ENCODE measurements at places on chromosomes 4 and X.
A peak's percentile ranks its signal among the peaks of the same experiment; 100 is the strongest.

DNA sequence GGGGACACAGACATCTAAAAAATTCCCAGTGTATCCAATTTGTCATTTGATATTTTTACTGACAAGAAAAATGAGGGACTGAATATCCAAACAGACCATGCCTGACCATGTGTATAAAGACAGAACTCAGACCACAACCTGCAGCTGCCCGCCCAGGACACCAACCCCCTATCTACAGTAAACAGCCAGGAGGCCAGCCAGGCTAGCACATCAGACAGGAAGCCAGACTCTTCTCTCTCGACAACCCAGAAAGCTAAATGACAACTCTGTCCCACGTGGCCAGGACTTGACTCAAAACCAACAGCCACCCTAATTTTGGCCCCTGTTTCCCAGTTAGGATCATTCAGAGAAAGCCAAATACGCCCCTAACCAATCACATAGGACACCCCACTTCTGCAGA, 15.1 kb downstream of the AFAP1 start:
- DNase-seq: no peak

GRCh38 chrX:112672788-112673560, 6.8 kb downstream of the LHFPL1 start:
- DNase-seq: no peak

DNA sequence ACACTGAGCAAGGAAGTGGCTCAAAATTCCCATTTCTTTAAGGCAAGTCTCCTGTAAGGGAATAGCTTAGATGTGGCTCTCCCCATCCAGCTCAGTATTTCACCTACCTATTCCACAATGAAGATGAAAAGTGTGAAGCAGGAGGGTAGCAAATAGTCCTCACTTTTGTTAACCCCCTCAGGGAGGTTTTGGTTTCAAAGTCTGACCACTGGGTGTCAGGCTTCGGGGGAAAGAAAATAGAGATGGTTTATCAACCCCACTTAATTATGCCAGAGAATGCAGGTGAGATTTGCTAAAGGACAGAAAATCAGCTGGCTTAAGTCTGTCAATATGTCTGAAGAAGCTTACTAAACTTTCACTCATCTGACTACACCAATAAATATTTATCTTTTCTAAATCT, 69.5 kb downstream of the DHX15 start:
- no peak for DNase-seq

DNA sequence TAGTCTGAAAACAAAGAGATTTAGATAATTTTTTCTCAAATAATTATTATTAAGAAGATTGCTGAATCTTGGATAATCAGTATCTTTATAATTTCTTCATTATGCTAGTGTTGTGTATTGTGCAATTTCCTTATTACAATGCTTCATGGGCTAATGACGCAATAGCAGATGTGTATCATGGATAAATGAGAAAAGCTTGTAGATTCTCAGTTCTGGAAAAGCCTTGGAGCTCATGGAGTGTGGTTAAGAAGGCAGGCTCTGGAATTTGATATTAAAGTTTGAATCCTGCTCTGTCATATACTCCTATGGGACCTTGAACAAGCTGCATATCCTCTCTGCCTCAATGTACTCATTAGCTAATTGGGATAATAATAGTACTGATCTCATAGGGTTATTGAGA, 18.9 kb upstream of the CXCL8 start:
- no peak for DNase-seq

- no peak for DNase-seq
Observed at GRCh38 chrX:102491766-102492165, 20.2 kb upstream of the TCP11X2 start.

- no peak for DNase-seq
Observed at GRCh38 chr4:35105486-35105885, 1138.8 kb downstream of the ARAP2 start.

GRCh38 chrX:79084923-79085322, 59.6 kb upstream of the GPR174 start:
- no peak for DNase-seq

GRCh38 chr4:101527188-101527587, 179.9 kb upstream of the PPP3CA start:
- DNase-seq: no peak

- DNase-seq: peak; percentile 21
Observed at GRCh38 chrX:107324493-107325310, 118.3 kb downstream of the DNAAF6 start.

- no peak for DNase-seq
Observed at GRCh38 chrX:118562582-118563164, 67.1 kb downstream of the DOCK11 start.

DNA sequence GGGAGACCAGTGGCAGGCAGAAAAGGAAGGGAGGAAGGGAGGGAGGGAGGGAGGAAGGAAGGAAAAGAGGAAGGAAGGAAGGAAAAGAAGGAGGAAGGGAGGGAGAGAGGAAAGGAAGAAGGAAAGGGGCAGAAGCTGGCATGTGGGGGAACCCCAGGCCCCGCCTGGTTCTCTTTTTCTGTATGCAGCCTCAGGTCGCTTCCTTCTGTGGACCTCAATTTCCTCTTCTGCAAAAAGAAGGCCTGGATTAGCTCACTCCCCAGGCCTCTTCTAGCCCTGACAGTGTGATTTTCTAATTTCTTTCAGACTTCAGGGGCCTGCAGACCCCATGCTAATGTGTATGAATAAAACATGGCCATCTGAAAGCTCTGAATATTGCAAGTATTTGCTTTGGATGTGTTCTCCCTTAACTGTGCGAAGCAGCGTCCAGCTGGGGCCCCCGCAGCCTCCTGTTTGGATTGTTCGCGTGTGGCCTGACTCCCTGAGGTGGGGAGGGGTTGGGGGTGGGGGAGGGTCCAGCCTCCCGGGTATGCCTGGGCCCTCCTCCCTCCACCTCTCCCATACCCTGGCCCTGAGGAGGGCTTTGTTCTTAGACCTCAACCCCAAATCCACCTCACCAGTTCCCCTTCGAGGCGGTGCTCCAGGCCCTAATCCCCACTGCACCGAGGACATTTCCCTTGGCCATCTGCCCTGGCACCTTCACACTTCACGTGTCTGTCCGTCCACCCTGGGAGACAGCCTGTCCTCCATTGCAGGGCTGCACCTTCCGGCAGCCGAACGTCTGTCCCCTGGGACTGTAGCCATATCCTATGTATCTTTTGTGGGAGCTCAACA, 199.9 kb upstream of the ATP6AP2 start:
- DNase-seq: no peak

DNA sequence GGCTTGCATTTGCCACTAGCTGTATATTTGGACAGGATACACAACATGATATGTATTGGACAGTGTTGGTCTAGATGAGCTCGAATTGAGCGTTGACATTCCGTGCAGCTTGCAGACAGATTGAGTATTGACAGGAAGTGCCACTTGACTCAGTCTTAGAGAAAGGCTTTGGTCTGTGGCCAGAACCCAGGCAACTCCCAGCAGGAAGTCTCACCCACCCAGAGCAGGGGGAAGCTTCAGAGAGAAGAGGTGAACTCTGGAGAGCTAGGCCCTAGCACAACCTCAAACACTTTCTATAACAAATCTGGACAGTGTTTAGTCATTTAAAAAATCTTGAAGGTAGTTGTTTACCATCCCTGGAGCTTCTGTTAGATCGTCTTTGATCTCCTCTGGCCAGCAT, 280.5 kb downstream of the FBXW7 start:
- peak; percentile 28 for DNase-seq

GRCh38 chr4:52052475-52052780, 1.3 kb downstream of the SPATA18 start:
- DNase-seq: no peak

DNA sequence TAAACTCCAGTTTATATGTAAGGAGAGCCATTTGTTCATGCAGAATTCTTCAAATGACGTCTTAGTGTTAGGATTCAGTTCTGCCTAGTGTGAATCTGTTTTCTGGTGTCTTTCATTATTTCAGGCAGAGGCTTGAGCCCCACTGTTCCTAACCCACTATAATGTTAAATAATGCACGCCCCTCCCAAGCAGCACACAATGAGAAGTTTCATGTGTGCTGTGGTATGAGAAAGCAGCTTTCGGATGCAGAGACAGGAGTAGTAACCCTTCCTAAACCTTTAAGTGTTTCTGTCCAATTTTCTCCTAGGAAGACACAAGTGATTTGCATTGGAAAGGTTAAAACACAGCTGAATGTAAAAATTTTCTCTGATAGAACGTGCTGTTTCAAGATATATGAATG, 54.5 kb downstream of the TRIM2 start:
- no peak for DNase-seq

- no peak for DNase-seq
Observed at GRCh38 chr4:126046081-126046614, 731.4 kb downstream of the FAT4 start.

DNA sequence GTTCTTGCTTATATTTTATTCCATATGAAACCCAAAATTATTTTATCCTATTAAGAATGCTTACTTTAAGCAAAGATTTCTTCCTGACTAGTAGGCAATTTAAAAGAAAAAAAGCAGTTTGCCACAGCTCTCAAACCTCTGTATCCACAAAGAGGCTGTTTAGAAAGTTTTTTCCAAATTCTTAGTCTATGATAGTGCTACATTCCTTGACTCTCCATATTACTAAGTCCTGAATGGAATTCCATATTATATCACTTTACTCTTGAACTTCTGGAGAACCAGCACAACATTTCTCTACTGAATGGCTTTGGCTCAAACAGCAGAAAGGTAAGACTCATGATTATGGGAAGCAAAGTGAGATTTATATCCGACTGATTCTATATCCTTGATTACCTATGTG, 8.3 kb downstream of the SLC10A6 start:
- no peak for DNase-seq

DNA sequence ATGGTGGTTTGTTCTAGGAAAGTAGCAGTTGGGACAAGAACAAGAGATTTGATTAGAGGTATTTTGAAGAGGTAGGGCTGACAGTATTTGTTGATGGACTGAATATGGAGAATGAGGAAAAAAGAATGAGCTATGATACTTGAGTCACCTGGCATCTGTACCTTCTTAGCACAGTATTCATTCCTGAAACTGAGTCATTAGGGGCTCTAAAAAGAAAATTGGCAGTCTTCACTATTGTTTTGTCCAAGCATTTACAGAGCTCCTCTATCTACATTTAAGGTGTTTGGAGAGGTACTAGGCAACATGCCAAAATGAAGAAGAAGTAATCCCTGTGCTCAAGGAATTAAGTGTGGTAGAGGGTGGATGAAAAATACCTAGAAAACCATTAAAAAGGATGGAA, 165.8 kb downstream of the SHROOM4 start:
- DNase-seq: no peak

- no peak for DNase-seq
Observed at GRCh38 chr4:64384237-64385203, 24.7 kb downstream of the TECRL start.

DNA sequence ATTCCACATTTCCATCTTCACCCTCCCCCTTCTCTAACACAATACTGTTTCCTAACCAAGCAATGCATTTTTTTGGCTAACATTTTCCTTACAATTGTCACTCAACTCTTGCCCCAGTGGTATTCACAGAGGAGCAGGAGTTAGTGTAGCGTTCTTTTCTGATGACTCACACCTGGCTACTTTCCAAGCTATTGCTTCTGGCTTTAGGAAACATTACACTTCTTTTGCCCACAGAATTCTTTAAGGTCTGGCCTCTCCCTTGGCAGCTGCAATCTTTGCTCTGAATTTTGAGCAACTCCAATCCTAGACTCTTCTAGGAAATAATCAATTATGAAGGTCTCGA, 27.5 kb upstream of the PDGFC start:
- DNase-seq: peak; percentile 26

- no peak for DNase-seq
Observed at GRCh38 chr4:75142850-75143249, 209.9 kb downstream of the PARM1 start.

GRCh38 chr4:141705747-141706377, 69.5 kb downstream of the IL15 start:
- no peak for DNase-seq

DNA sequence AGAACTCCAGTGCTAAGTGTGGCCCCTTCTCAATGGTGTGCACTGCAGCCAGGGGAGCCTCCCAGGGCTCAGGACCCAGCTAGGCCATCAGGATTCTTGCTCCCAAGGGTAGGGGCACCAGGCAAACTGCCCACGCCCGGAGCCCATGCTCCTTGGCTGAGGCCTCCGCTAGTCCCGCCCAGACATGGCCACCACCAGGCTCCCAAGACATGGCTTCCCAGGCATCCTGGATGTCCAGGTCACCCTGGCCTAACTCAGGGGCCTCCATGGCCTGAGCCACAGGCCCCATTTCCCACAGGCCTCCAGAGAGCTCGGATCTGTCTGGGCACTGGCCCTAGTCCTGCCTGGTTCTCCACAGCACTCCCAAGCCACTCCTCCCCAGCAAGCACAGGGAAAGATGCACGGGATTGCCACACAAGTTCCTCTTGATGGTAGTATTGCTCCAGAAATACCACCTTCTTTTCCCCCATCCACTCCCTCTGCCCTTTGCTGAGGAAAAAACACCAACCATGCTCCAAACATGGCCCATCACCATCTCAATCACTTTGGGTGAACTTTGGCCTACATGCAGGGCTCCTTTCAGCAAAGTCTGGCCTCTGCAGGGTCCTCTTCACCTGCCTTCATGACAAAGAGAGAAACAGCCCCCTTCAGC, 274.7 kb upstream of the AGTR2 start:
- DNase-seq: no peak

DNA sequence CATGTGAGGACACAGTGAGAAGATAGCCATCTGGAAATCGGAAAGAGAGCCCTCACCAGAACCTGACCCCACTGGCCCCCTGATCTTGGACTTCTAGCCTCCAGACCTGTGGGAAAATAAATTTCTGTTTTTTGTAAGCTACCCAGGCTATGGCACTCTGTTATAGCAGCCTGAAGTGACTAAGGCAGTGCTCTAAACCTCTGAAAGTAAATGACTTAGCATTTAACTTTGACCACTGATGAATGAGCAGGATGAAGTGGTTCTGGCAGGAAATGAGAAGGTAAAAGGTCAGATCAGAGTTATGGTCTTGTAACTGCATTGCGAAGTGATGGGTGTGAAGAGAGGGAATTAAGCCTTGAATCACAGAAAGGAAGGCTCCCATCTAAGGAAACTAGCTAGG, 17.0 kb downstream of the GPAT3 start:
- no peak for DNase-seq

GRCh38 chrX:70437011-70437410, 7.6 kb upstream of the DLG3 start:
- DNase-seq: no peak

GRCh38 chr4:53313510-53313909, 52.4 kb downstream of the SCFD2 start:
- no peak for DNase-seq

DNA sequence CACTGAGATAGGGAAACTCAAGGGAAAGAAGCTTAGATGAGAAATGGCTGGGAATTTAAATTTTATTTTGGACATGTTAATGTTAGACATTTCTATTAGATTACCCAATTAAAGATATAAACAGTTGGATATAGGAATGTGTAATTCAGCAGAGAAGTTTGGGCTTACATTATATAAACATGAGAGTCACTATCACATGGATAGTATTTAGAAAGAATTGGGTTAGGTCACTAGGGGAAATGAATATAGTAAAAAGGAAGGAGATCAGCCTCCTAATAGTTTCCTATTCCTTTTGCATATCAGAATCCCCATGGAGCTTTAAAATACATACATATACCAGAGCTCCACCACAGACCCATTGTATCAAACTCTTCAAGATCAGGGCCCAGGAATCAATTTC, 19.6 kb upstream of the CXCL5 start:
- DNase-seq: no peak

Measured in tibial artery (tissue), 4 donors.